Upper lobe of right lung (tissue), 1 donor: ENCODE measurements at places on chromosomes 3 and 15. TPM values are rescaled to one million over a fixed set of nuclear protein-coding genes. Genes with fewer than 3 reads are reported as not detected.

Gene ZBED2
- 6.4 TPM for total RNA-seq

Gene PRC1
- total RNA-seq, result 4.6 TPM

Gene CX3CR1
- total RNA-seq, result 8.3 TPM

Gene TTC21A
- total RNA-seq, result 11.6 TPM

Gene ANKUB1
- not detected for total RNA-seq

Gene NR2E3
- total RNA-seq, result 0.26 TPM

Gene FETUB
- total RNA-seq, result not detected

Gene GTF2E1
- total RNA-seq, result 16.8 TPM

Gene PPP2R3A
- total RNA-seq, result 7.4 TPM

Gene CAND2
- 7.8 TPM for total RNA-seq

Gene PBRM1
- 67.1 TPM for total RNA-seq

Gene HIGD2B
- total RNA-seq, result not detected

Gene VEPH1
- 139 TPM for total RNA-seq

Gene ITIH1
- not detected for total RNA-seq

Gene GOLGA8T
- 0.20 TPM for total RNA-seq

Gene CHST13
- total RNA-seq, result 0.64 TPM

Gene GOLGA6L9
- total RNA-seq, result 3.4 TPM

Gene SCAANT1
- not detected for total RNA-seq

Gene CRELD1
- total RNA-seq, result 51.4 TPM

Gene WDR76
- 6.2 TPM for total RNA-seq

Gene HYAL3
- total RNA-seq, result 2.8 TPM

Gene BLOC1S6
- 40.9 TPM for total RNA-seq

Gene LRRN1
- total RNA-seq, result 5.2 TPM

Gene NPAP1
- total RNA-seq, result 0.17 TPM

Gene CRABP1
- total RNA-seq, result not detected

Gene CD200R1
- 1.9 TPM for total RNA-seq

Gene SERPINI2
- total RNA-seq, result not detected

Gene LRRC31
- 1.7 TPM for total RNA-seq

Gene FMN1
- 33.5 TPM for total RNA-seq

Gene CLEC3B
- total RNA-seq, result 265 TPM

Gene ADAMTSL3
- 26.2 TPM for total RNA-seq

Gene QTRT2
- total RNA-seq, result 22.5 TPM

Gene PCOLCE2
- total RNA-seq, result 23.3 TPM

Gene SMCO1
- not detected for total RNA-seq

Gene CTXN2
- total RNA-seq, result not detected

Gene AMIGO3
- 0.26 TPM for total RNA-seq

Gene CADPS
- total RNA-seq, result 1.1 TPM

Gene FAM43A
- total RNA-seq, result 25.7 TPM

Gene LRRIQ4
- total RNA-seq, result 0.29 TPM

Gene SPCS1
- total RNA-seq, result 76.0 TPM

Gene SOX2
- total RNA-seq, result 0.20 TPM

Gene CSPG5
- 5.4 TPM for total RNA-seq

Gene TRH
- total RNA-seq, result not detected

Gene NMB
- 9.0 TPM for total RNA-seq

Gene LRRC3B
- 0.09 TPM for total RNA-seq

Gene TMEM40
- not detected for total RNA-seq

Gene GALNT15
- total RNA-seq, result 10.3 TPM
